ENCODE measurements at places on chromosomes 13 and 19.

DNA sequence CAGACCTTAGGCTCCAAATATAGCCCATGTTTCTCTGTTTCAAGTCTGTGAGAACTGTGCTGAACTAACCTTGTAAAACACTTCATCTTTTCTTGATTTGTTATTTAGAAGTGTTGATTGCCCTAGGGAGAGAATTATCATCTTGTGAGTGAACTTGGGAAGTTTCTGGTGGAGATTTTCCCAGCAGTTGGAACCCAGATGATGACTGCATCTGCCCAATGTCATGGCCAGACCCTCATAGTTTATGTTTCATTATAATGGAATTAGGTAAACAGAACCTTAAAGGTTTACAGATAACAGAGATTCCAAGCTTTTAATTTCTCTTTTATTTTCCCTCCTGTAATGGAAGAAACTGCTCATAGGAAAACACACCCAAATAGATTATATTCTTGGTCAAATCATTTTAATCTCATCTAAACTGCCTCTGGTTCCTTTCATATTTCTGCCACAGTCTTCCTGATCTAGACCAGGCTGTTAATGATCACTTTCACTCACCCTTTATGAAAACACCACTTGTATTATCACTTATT lies 569.1 kb downstream of the KCTD12 start:
- no peak for DNase-seq

DNA sequence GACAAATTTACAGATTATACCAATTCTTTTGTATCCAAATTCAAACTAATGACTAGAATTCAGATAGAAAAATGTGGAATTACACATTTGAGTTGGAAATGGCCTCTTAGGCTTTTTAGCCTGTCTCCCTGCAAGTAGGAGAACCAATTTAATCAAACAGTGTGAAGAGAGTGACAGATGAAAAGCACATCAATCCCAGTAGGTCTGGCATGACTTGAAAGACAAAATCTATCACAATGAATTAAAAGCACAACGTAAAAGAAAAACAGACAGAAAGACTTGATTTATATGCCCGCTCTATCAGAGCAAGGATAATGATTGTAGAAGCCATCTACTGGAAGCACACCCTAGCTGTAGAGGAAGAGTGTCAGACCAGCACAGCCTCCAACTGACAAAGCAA lies 1084.4 kb upstream of the SPRY2 start:
- no peak for DNase-seq

DNA sequence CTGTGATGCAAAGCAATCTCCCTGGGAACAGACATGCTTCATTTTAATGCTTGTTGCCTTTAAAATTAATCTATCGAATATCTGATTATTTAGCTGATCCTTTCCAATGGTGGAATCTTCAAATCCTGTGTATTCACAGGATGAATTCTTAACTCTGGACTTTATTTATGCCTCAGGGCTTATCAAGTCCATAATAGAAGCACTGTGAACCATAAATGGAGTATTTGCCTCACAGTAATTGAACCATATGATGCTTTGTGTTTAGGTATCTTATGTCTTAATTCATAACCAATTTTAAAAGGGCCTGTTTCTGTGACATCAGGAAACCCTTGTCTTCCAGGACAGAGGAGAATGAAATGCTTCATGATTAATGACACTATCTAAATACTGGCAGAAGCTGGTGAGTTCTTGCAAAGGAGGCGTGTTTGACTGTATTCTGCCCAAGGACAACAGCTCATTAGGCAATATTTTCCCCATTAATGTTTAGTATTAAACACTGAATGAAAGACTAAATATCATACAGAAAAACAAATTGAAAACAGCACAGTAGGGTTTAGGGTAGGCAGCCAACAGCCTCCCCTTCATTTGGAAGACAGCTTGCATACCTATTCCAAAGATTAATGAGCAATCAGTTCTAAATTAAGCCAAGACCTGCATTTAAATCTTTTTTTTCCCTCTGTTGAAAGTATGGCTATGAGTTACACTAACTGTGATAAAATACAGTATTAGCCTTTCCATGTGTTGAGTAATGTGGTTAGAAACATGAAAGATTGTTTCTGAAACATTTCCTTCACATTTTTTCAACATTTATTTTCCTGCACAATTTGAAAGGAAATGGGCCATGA lies 709.4 kb downstream of the PCDH9 start:
- no peak for DNase-seq

DNA sequence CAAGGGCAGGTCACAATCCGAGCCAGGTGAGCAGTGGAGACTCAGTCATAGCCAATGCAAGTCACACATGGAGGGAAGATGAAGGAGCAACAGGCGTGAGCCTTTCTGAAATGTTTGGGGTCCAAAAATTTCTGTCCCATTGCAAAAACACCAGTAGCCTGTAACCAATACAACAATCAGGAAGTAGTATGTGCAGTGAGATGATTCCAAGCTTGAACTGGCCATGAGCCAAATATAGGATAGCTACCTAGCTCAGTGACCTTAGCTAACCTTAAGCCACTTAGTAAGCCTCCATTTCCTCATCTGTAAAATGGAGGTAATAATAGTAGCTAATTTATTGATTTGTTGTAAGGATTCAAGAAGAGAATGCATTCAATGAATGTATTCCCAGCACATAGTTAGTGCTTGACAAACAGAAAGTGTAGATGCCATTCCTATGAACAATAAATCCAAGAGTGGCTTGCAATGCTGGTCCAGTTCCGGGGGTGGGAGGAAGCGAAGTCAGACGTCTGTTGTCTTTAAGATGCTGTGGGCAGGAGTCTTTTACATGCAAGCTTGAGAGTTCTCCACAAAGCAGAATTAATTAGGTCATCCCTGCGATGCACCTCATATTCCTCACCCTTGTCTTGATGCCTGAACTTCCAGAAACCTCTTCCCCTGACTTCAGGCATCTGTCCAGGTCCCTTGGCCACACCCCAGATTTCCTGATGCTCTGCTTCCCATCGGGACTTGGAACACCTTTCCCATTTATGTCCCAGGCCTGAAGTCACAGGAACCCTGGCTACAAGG lies 195.7 kb upstream of the UBL3 start:
- DNase-seq: no peak

Measured in activated naive CD4-positive, alpha-beta T cell (primary cell).